ENCODE measurements at places on chromosomes 13 and 19. TPM values are rescaled to one million over a fixed set of nuclear protein-coding genes. Genes with fewer than 3 reads are reported as not detected.

- DNase-seq, result no peak
These were observed 3.4 kb downstream of the ACP4 start for GRCh38 chr19:50793558-50794065.

The AKAP11 gene
- 20.9 TPM for total RNA-seq

DNA sequence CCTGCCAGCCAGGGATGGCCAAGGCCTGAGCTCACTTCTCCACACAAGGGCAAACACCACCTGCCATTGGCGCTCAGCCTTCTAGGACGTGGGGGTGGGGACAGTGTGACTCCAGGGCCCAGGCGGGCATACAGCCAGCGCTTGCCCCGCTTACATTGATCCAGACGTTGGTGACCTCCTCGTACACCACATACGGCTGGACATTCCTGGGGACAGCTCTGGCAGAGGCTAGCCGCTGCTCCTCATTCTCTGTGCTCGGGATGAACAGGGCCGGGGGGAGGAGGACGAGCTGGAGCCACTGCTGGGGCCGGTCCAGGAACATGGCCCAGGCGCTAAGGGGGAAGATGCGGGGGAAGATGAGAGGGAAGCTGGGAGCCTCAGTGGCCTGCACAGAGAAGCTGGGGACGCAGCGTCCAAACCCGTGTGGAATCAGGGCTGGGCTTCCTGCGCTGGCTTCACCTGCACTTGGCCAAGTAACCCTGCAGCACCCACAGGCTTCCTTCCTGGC, 25.1 kb upstream of the MYDGF start:
- DNase-seq, result no peak

- no peak for DNase-seq
These were observed 366.4 kb downstream of the KLF12 start for GRCh38 chr13:73767747-73768315.

- peak; percentile 39 for DNase-seq
These were observed 100.4 kb downstream of the RFC3 start for GRCh38 chr13:33918199-33918932.

The ZNF613 gene
- 5.8 TPM for total RNA-seq

DNA sequence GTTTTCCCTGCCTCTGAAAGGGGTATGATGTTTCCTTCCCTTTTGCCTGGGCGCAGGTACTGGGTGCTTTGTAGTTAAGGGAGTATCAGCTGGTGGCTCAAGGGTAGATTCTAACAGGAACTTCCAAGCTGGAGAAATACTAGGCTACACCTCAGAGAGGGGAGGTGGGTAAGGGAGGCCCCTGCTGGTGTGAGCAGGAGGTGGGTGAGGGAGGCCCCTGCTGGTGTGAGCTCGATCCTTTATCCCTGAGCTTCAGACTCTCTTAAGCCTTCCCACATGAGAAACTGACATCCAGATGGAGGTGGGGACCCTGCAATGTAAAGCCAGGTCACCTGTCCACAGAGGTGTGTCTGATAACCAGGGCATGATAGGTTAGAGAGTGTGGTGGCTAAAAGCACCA, 32.1 kb downstream of the CYP2B6 start:
- DNase-seq, result no peak

The EBI3 gene
- total RNA-seq, result 3.9 TPM

DNA sequence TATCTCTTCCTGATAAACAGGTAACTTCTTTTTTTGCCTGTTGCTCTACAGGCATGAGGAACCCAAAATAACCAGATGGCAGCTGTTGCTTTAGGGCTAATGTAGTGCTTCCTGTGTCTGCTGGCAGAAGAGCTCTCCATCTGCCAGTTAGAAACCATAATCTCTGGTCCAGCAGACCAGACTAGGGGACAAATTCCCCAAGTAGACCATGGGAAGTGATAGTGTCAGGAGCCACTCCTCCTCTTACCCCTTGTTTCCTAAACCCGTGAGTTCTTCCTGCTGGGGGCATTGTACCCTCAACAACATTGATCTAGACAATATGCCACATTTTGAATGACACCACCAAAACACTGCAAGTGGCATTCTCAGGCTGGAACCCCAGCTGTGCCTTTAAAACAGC, 135.9 kb downstream of the DLEU7 start:
- DNase-seq, result no peak

- no peak for DNase-seq
These were observed 234.9 kb downstream of the TUBA3C start for GRCh38 chr13:18946738-18947137.

The ATP8B3 gene
- total RNA-seq, result 0.96 TPM

DNA sequence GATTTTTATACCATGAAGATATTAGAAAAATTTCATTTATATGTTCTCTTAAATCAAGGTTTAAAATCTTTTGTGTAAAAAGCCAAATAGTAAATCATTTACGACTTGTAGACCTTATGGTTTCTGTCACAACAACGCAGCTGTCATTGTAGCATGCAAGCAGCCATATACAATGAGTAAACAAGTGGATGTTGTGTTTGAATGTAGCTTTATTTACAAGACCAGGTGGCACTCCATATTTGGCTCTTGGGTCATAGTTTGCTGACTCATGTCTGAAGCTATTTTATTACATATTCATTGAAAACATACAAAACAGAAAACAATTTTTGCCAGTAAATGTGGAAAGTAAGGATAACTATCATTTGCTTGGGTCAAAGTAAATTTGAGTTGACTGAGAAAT, 930.8 kb downstream of the SLITRK5 start:
- DNase-seq, result no peak

The ZNF20 gene
- total RNA-seq, result 4.2 TPM

GRCh38 chr13:37450276-37450675, 148.3 kb downstream of the POSTN start:
- DNase-seq, result no peak

DNA sequence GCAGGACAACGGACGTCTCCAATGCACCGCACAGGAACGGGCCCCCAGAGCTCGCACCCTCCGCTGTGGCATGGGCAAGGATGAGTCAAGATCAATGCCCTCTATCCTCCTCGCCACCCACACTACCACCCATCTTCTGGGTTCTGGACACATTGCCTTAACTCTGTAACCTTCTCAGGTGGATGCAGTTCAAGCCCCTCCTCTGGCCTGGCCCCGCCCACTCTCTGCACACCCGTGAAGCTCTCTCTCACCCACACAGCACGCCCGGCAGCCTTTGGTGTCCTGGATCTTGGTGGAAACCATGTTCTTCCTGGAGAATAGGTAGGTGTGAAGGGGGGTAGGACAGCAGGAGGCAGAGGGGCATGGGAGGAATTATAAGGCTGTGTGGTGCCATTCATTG, 20.7 kb downstream of the MAP4K1 start:
- DNase-seq, result no peak

GRCh38 chr13:30832845-30833332, 73.2 kb upstream of the MEDAG start:
- DNase-seq, result peak; percentile 84

The CCNA1 gene
- total RNA-seq, result 0.17 TPM

GRCh38 chr19:13830741-13831536, 35.7 kb downstream of the ZSWIM4 start:
- DNase-seq, result no peak

DNA sequence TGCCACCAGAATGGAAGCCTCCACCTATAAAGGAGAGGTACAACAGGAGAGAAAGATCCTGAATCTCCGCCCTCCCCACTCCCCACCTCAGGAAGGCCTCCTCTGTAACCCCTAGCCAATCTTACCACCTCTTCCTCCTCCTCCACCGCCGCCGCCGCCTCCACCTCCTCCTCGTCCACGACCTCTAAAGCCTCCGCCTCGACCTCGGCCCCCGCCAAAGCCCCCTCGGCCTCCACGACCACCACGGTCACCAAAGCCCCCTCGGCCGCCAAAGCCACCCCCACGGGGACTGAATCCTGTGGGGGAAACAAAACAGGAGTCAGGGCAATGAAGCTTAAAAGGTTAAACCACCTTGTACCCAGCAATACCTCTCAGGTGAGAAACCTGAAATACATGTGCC, 5.7 kb downstream of the FBL start:
- no peak for DNase-seq

The PSG6 gene
- total RNA-seq, result not detected

The HIF3A gene
- total RNA-seq, result 0.42 TPM

The ZNF93 gene
- 9.2 TPM for total RNA-seq

DNA sequence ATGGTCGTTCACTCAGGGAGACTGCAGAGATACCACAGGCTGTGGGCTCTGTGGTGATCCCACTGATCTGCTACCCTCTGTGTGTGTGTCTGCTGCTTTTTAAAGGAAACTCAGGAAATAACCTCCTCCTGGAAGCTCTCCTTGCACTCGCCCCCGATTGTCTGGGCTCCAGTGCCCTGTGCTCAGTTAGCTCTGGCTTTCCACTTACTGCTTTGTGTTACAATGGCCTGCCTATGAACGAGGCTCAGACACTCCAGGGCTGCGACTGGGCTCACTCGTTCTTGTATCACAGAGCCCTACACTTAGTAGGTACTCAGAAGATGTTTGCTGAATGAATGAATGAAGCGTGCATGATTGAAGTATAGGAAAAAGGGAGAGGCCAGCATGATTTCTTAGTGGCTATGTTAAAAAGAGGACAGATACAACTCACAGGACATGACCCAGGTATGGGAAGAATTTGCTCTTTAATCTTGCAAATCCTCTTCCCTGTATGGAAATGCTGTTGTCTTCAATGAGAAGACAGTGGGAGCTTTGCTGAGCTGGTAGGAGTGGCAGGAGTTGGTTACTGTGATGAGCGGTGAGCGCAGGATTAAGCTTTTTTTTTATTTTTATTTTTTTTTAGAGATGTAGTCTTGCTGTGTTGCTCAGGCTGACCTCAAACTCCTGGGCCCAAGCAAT, 26.4 kb downstream of the B3GLCT start:
- DNase-seq, result no peak

The APOC4 gene
- total RNA-seq, result not detected

DNA sequence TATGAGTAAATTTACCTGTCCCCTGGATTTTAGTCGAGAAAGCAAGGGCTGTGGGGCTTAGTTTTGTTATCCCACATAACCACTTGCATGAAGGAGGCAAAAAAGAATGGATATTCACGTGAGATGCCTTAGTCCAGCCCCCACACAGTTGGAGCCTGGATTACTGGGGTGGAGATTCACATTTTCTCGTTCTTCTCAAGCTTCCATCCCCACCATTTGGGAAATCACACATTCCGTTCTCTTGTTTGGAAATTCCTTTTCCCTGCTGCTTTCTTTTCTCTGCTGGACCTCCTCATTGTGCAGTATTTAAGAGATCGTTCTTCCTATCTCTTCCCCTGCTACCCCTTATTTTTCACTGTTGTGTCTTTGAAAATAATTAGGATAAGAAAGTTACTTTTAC, 45.1 kb upstream of the FARP1 start:
- no peak for DNase-seq

- DNase-seq, result no peak
These were observed 293.6 kb downstream of the OXGR1 start for GRCh38 chr13:96700657-96701056.

DNA sequence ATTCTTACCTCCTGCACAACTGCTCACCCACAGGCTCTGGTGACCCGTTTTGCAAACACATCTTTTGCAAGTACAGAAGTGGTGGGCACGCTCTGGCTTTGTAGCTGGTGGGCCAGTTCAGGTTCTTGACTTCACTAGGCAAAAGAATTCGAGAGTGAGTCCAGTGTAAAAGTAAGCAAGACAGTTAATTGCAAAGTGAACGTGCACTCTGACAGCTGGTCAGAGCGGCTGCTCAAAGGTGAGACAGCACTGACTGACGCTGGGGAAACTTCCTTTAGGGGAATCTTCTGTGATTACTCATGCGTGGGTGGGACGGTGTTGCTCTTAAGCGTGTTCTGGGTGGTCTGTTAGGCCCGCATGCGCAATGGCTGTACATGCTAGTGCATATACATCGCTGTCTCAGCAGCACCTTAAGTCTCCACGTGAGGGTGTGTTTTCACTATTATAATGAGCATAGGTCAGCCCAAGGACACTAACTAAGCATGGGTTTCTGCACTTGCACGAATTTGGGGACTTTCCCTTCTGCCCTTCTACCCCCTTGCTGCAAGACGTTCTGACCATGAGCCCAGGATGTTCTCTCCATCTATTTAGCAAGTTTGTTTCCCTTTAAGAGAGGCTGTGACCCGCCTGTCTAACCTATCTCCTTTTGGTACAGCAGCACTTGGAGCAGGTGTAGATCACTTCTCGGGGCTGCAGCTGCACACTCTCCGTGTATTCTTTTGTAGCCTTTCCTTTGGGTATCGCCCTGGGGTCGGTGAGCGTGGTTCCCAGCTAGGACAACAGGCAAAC, 30.2 kb upstream of the CD33 start:
- DNase-seq, result no peak

- DNase-seq, result no peak
These were observed 102.6 kb downstream of the DOCK9 start for GRCh38 chr13:98875146-98875729.

- no peak for DNase-seq
These were observed 18.4 kb upstream of the KCTD15 start for GRCh38 chr19:33778089-33778791.

The ZNF525 gene
- total RNA-seq, result 6.3 TPM

The TNFSF9 gene
- 12.3 TPM for total RNA-seq

DNA sequence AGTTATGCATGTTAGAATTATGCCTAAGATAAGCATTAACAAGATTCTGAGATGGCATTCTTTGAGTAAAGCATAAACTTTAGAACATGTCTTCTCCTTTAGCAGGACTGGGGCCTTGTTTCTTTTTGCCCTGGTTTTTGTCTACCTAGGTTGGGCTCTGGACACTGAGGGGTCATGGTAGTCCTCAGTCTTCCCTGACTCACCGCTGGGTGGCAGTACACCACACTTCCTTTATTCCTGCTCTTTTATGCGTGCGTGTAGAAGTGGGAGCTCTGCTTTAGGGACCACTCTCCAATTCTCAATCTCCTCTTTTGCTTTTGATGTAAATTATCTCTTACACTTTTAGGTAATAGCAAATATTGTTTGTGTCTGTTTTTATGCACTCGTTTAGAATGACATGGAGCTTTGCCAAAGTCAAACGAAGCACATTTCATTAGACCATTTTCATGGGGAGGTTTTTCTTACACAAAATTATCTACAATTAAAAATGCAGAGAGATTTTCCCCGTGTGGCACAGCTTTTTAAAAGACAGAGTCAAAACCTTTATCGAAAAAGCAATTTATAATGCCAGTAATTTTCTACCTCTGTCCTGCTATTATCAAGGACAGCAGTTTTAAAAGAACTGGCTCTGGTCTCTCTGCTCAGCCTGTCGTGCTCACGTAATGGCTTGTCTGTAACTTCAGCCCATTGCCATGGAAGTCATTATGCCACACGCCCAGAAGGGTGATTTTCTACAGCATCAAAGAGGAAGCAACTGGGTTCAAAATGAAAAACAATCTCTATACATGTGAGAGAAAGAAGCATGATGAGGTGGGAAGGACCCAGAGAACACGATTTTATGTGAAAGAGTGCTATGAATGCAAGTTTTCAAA, 413.9 kb downstream of the COG6 start:
- DNase-seq, result no peak

GRCh38 chr13:106599875-106600797, 32.2 kb upstream of the ARGLU1 start:
- DNase-seq, result no peak

DNA sequence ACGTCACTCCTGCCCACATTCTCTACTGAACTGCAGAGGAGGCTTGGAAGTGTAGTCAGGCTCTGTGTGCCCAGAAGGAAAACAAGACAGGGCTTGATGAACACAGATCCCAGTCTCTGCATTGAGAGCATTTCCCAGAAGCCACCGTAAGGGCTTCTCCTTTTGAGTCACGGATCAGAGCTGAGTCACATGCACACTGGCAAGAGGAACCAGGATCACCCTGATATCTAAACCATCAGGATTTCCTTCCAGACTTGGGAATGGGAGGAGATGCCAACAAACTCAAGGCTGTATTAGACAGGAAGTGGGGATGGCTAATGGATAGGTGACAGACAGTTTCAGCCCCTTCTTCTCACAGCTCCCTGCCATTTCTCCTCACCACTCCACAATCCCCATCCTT, 17.7 kb upstream of the FBXO17 start:
- peak; percentile 29 for DNase-seq

GRCh38 chr19:43586346-43586745, 9.6 kb downstream of the IRGQ start:
- DNase-seq, result no peak
